Foreskin keratinocyte (primary cell): ENCODE measurements at places on chromosomes 1 and 21. TPM values are rescaled to one million over a fixed set of nuclear protein-coding genes. Genes with fewer than 3 reads are reported as not detected.
A peak's percentile ranks its signal among the peaks of the same experiment; 100 is the strongest.

ZNF648 gene
- polyA plus RNA-seq: not detected in 2 replicates

HHIPL2 gene
- polyA plus RNA-seq: 0.04 and 0.08 TPM in 2 replicates

INAVA gene
- polyA plus RNA-seq: 17.5 and 30.4 TPM in 2 replicates

IL20 gene
- polyA plus RNA-seq: 0.22 and 0.33 TPM in 2 replicates

CHI3L1 gene
- polyA plus RNA-seq: not detected in 2 replicates

FCRL4 gene
- not detected in 2 replicates for polyA plus RNA-seq

ILDR2 gene
- polyA plus RNA-seq: not detected in 2 replicates

H3-3A gene
- 313 and 327 TPM in 2 replicates for polyA plus RNA-seq

TRIM33 gene
- polyA plus RNA-seq: 8.3 and 8.4 TPM in 2 replicates

OR2M7 gene
- not detected in 2 replicates for polyA plus RNA-seq

DNA sequence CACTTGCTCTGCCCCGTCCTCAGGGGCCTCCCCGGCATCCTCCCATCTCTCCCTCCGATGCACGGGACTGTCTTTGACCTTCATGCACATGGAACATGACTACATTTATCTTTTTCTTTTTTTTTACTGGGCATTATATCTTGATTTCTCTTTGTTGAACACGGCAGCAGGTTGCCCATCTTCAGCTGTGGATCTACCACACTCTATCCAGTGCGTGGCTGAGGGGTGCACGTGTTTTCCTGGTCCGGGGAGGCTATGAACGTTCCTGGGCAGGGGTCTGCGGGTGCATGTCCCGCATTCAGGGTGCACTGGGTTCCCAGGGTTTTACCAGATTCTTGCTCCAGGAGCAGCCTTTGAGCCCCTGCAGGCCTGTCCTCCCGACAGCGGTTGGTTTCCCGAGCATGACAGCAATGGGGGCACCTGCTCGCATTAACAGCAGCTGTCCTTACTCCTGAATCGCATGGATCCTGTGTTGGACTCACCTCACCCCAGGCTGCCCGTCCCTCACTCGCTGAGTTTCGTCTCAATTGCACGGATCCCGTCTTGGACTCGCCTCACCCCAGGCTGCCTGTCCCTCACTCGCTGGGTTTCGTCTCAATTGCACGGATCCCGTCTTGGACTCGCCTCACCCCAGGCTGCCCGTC, 7.4 kb downstream of the POFUT2 start:
- no peak for DNase-seq

DNA sequence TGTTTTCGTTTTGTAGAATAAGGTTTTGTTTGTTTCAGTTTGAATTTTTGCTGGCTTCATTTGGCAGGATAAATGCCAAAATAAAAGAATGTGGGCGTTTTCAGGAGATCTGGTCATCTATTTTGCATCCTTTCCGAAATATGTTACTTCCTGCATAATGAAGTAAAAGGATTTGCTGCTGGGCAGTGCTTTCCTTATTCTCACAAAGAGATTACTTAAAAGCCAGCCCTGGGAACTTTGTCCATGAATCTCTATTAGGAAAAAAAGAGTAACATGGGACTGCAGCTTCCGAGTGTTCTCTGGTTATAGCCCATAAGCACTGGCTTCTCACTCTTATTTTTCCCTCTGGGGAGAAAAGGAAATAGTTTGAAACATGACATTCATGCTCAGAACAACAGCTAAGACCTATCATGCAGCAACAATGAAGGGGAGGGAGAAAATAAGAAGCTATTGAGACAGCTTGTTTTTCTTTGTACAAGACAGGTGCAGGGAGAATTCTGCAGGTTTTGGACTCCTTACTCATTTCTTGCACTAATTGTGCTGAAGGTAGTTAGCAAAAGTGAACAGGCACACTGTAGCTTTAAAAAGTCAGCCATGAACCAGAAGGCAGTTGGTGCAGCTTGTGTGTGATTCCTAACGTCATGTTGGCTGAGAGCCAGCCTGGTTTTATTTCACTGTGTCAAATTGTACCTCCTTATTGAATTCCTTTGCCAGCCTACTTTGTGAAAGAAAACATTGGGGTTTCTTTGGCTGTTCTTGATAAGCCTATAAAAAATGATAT, at the start of gene SAMD13:
SAMD13 (plus strand) TSS at position 705 of the 781 bp plus-strand sequence. CDS start 1,527 bp downstream, outside the sequence.
- peak; percentile 49 for DNase-seq

DNA sequence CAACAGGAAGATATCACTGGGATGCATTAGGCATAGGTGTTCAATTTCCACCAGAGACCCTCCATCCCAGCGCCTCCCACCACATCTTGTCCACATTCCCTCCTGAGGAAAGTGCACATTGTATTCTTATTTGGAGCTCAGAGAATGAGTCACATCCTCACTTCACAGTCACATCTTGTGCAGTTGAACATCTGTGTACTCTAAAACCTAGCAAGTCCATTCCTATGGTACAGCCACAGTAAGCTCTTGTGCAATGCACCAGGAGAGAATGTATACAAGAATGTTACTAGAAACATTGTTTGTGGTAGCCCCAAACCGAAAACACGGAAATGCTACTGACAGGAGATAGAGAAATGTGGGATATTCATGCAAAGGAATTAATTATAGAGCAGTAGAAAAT, 1.6 kb upstream of the KDF1 start:
- peak; percentile 84 for DNase-seq

DNA sequence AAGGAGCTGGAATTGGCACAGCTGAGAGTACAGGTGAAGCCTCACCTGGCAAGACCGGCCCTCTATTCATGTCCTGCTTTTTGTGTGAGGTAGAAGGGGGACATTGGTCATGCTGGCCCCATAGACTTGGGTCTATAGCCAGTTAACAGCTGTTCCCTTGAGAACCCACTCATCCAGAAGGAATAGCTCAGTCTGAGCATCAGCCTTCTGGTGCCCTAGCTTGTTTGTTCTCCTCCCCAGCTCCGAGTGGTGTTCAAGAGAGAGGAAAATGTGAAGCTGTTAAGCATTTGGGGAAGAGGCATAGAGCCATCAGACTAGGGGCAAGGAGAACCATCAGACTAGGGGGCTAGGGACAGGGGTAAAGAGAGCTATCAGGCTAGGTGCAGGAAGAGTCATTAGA, 290.9 kb downstream of the SIPA1L2 start:
- DNase-seq: no peak

- no peak for DNase-seq
These were observed 28.7 kb downstream of the FAM89A start for GRCh38 chr1:231011360-231011759.

DNA sequence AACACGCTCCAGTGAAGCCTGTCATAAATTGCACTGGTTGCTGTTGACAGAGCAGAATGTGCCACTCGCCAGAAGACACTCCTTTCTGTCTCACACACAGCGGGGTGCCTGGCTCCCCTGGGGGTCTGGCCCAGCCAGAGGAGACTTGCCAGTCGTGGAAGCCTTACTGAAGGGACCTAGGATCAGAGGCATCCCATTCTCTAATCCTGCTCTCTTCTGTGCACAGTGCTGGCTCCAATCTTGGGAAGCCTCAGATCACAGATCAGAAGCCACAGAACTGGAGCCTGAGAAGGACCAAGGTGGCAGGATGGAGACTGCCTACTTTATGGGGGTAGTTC, 1.4 kb downstream of the SLC9A1 start:
- DNase-seq: no peak

GRCh38 chr1:53398576-53399365, 60.4 kb upstream of the DMRTB1 start:
- DNase-seq: no peak

GRCh38 chr1:66271904-66272254, 262.1 kb upstream of the SGIP1 start:
- DNase-seq: peak; percentile 86

- no peak for DNase-seq
These were observed 17.1 kb downstream of the ABCG1 start for GRCh38 chr21:42236014-42236413.

- DNase-seq: no peak
These were observed 433.8 kb downstream of the CAMTA1 start for GRCh38 chr1:7219031-7219430.

DNA sequence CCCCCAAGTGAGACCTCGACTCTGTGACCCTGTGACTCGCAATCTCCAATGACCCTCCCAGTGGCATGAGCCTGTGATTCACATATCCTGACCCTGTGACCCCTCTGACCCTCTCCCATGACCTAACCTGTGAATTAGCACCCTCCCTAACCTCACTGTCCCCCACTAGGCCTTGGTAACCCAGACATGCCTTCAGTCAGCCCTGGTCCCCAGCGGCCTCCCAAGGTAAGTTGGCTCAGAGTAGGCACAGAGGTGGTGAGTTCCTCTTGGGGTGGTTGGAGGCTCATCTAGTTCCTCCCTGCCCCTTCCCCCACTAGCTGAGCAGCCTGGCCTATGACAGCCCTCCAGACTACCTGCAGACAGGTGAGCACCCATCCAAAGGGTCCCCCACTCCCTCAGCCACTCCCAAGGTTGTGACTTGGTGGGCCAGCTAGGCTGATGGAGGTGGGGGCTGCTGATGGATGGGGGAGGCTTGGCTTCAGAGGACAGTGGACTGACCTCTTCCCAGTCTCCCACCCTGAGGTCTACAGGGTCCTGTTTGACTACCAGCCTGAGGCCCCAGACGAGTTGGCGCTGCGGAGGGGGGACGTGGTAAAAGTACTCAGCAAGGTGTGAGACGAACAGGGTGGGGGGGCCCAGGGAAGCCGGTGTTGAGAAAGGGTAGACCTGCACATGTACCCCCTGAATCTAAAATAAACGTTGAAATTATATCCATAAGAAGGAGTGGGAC, 1.6 kb downstream of the SH3D21 start:
- no peak for DNase-seq

DNA sequence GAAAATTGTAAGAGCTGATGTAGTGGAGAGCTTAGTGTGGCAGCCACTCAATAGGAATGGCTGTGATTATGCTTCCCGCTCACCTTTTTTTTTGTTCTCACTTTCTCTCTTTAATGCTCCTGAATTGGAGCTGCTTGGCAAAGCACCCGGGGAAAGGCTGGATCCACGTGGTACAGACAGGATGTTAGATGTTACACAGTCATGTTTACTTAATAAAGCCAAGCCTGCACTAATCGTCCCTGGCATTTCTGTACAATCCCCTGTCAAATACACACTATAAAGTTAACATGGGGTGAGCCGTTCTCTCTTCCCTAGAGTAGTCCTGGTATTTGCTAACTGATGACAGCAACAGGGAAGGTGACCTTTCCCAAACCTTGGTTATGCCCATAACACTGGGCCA, 187.8 kb downstream of the ZSCAN20 start:
- DNase-seq: no peak

- DNase-seq: no peak
These were observed 18.4 kb downstream of the CEP170 start for GRCh38 chr1:243236604-243237252.

- DNase-seq: no peak
These were observed 111.5 kb upstream of the SLC45A1 start for GRCh38 chr1:8206391-8206790.

GRCh38 chr1:86787621-86788020, 83.2 kb downstream of the SH3GLB1 start:
- no peak for DNase-seq

DNA sequence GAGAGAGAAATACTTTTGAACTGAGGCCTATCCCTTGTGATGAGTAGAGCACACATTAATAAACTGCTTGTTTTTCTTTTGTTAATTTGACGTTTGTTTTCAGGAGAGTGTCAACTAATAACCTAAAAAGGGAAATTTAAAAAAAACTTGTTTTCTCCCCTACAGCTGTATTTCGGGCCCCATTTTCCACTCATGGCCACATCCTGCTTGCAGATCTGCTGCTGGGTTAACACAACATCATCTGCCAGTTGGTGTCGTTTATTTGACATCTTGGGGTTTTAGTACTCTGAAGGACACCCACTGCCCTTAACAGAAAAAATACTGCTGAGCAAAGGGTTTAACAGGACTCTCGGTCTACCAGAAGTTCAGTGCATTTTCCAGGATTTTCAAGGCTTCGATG, 848 bp upstream of the PYHIN1 start:
- no peak for DNase-seq

DNA sequence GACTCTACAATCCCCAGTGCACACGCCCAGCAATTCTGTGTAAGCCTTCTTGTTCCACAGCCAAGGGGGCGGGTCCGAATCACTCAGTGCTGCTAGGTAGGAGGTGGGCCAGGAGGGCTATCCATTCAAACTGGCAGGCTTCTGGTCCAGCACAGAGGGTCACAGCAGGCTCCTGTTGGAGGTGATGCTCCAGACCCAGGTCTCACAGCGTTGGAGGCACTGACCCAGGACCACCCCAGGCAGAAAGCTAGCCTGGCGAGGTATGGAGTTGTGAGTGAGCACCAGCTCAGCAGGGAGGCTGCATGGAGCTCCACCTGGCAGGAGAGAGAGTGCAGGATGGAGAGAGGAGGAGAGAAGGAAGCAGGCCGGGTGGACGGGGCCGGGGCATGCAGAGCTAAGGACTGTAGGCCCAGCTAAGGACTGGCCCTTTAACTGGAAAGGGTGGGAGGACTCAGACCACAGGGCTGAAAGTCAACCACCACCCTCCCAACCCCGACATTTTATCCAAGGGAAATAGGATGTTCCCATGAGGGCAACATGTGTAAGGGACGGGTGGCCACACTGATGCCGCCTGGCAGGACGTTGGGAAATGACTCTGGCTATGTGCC, 38.7 kb downstream of the GPR161 start:
- DNase-seq: no peak

DNA sequence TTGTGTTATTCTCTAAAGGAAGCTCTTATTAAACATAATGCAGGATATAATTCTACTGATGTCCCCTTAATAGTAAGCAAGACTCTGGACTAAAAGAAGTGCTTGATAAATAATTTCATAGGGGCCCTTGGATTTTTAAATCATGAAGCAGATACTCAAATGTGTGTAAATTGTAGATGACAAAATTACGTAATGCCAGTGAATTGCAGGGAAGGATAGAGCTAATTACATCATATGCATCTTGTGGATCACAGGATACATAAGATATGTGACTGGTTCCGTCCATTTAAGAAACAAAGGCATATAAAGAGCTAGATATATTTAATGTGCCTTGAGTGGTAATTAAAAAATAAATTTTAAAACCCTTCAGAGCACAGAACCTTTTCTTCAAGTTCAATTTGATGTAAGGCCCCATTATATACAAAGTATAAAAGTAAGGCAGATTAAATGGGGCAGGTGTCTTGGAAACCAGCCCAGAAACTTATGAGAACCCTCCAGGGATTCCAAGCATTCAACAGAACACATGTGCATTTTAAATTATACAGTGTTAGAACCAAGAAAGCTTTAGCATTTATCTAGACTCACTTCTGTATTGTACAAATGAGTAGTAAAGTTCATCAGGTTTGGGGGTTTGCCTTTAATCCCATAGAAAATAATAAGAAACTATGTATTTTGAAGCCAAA, 190.4 kb downstream of the NCAM2 start:
- no peak for DNase-seq

- no peak for DNase-seq
These were observed 112.1 kb downstream of the PCNX2 start for GRCh38 chr1:233183226-233184020.
